Stomach (tissue), 19 donors: ENCODE measurements at places on chromosomes 5 and 9. TPM values are rescaled to one million over a fixed set of nuclear protein-coding genes. Genes with fewer than 3 reads are reported as not detected.

The IL13 gene
- total RNA-seq, result 0.55 TPM

The PCDHA11 gene
- total RNA-seq, result not detected

The ZNF169 gene
- total RNA-seq, result 1.3 TPM

The SPATA31D4 gene
- not detected for total RNA-seq

The ZNF366 gene
- total RNA-seq, result 4.1 TPM

The NOP16 gene
- 7.7 TPM for total RNA-seq

The BAAT gene
- total RNA-seq, result 0.55 TPM

The SNCAIP gene
- 10.6 TPM for total RNA-seq

The TPM2 gene
- total RNA-seq, result 958 TPM

The TAF11L10 gene
- not detected for total RNA-seq

The TLX3 gene
- not detected for total RNA-seq

The FOXD4 gene
- total RNA-seq, result not detected

The MYOT gene
- 7.2 TPM for total RNA-seq

The PCDHGA12 gene
- total RNA-seq, result 7.4 TPM

The IL6ST gene
- 214 TPM for total RNA-seq

The FBN2 gene
- total RNA-seq, result 4.3 TPM

The GFRA3 gene
- 0.55 TPM for total RNA-seq

The LEAP2 gene
- 1.3 TPM for total RNA-seq

The GFPT2 gene
- 19.8 TPM for total RNA-seq

The PCDHB8 gene
- total RNA-seq, result 0.58 TPM

The C5orf46 gene
- not detected for total RNA-seq

The RASGRF2 gene
- 4.8 TPM for total RNA-seq

The IFNK gene
- not detected for total RNA-seq

The HAPLN1 gene
- total RNA-seq, result not detected

The MEIKIN gene
- total RNA-seq, result not detected

The SOHLH1 gene
- not detected for total RNA-seq

The FCN2 gene
- not detected for total RNA-seq

The IL4 gene
- not detected for total RNA-seq

The SPINK4 gene
- total RNA-seq, result not detected

The NANS gene
- 261 TPM for total RNA-seq

The KIAA0825 gene
- 5.8 TPM for total RNA-seq

The LRRTM2 gene
- total RNA-seq, result not detected

The TRPM6 gene
- not detected for total RNA-seq

The IFNW1 gene
- total RNA-seq, result not detected

The CD14 gene
- 99.8 TPM for total RNA-seq

The PCDHGA4 gene
- total RNA-seq, result 0.29 TPM

The ANKRD34B gene
- not detected for total RNA-seq

The ENTPD8 gene
- 37.9 TPM for total RNA-seq

The ORM2 gene
- not detected for total RNA-seq

The DBH gene
- total RNA-seq, result under 0.01 TPM

The UQCRQ gene
- 173 TPM for total RNA-seq

The FABP6 gene
- total RNA-seq, result not detected

The NMUR2 gene
- not detected for total RNA-seq

The SLC25A2 gene
- total RNA-seq, result not detected

The TMED7 gene
- 9.8 TPM for total RNA-seq

The FBLL1 gene
- not detected for total RNA-seq

The QRFP gene
- total RNA-seq, result not detected

The ZFP2 gene
- total RNA-seq, result 128 TPM

The EIF4E1B gene
- not detected for total RNA-seq

The CDX1 gene
- not detected for total RNA-seq

The SPINK7 gene
- total RNA-seq, result not detected

The DNAJB5 gene
- 9.0 TPM for total RNA-seq

The TAF11L5 gene
- not detected for total RNA-seq

The PCDH1 gene
- 96.4 TPM for total RNA-seq

The CTSL gene
- total RNA-seq, result 4.9 TPM
